ENCODE measurements at places on chromosomes 11 and 22.
A peak's percentile ranks its signal among the peaks of the same experiment; 100 is the strongest.

- no peak for DNase-seq
Observed at GRCh38 chr11:33379947-33380346, 122.8 kb downstream of the HIPK3 start.

DNA sequence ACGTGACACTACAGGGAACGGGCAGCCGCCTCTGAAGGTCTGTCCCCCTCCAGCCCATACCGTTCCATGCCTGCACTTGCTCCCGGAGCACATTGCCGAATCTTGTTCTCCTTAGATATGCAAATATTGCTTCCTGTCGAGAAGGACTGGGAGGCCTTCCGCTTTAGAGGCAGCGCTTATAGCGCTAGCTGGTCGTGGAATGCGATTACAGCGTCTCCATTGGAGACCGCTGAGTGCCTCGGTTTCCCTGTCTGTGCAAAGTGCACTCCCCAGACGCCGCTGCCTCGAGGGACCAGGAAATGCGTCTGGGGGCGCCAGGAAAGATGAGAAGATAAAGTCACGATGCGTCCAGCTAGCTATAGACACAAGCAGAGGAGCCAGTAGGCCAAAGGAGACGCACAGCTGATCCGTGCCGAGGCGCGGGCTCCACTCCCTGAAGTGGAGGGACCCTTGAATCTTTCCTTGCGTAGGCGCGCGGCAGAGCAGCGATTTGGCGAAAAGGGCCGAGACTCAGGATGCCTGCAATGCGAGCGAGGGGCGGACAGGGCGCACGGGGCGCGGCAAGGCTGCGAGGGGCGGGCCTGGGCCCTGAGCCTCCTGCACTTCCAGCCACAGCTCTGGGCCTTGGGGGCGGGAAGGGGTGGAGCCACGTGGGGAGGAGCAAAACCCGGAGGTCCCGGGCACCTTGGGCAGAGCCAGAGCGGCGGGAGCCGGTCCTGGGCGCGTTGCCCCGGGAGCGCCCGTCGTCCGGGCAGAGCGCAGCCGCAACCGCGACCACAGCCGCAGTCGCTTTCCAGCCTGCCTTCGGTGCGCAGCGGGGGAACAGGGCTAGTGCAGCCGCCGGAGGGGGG is at the start of gene RASSF10:
RASSF10 (plus strand) TSS at position 692 of the 851 bp plus-strand sequence. CDS start 261 bp downstream, outside the sequence.
- no peak for DNase-seq

DNA sequence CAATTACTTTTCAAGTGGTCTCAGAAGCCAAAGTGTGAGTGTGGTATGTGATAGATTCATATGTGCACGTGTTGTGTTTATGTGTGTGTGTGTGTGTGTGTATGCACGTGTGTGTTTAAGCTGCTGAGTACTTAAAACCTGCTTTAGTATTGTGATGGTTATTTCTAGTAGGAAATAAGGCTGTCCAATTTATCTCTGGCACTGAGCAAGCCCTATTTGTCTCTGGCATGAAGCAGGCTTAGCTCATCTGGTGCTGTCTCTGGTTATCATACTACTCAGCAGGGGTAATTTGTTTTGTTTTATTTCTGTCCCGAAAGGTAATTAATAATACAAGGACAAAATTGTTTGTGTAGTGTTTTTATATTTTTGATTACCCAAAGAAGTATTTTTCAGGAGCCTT is 333.7 kb downstream of the FAT3 start:
- no peak for DNase-seq

- peak; percentile 18 for DNase-seq
Observed at GRCh38 chr11:2148595-2148994, 9.4 kb upstream of the IGF2 start.

GRCh38 chr22:50723991-50724390 is 14.0 kb upstream of the ACR start:
- no peak for DNase-seq

DNA sequence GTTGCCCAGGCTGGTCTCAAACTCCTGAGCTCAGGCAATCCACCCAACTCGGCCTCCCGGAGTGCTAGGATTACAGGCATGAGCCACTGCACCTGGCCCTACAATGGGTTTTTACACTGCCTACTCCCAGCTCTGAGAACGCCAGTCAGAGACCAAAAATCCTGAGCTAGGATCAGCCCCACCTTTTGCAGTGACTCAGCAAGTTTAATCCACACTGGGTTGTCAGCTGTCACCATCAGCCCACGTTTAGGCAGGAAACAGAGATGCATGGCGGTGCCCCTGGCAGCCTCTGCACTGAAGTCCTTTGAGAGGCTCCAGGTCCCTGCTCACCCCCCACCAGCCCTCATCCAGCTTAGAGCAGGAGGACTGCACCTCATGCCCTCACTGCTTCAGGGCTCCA is 117.6 kb downstream of the ARHGAP8 start:
- no peak for DNase-seq

GRCh38 chr11:22742157-22742613 is 75.8 kb downstream of the GAS2 start:
- DNase-seq: no peak

DNA sequence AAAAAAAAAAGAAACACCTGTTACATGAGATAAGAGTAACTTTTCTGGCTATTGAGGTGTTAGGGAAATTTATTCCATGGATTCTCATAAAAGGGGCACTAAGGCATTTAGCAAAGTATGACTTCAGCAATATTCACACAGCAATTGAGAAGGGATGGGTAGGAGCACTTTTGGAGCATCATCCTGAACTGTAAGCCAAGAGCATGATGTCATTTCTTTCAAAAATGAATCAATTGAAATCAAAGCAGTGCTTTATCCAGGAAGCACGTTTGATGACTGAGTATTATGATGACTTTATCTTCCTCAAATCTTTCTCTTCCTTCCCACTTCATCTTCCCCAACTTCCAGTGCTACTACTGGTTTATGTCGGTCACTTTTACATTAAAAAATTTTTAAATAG is 140.4 kb downstream of the MYO18B start:
- DNase-seq: no peak

DNA sequence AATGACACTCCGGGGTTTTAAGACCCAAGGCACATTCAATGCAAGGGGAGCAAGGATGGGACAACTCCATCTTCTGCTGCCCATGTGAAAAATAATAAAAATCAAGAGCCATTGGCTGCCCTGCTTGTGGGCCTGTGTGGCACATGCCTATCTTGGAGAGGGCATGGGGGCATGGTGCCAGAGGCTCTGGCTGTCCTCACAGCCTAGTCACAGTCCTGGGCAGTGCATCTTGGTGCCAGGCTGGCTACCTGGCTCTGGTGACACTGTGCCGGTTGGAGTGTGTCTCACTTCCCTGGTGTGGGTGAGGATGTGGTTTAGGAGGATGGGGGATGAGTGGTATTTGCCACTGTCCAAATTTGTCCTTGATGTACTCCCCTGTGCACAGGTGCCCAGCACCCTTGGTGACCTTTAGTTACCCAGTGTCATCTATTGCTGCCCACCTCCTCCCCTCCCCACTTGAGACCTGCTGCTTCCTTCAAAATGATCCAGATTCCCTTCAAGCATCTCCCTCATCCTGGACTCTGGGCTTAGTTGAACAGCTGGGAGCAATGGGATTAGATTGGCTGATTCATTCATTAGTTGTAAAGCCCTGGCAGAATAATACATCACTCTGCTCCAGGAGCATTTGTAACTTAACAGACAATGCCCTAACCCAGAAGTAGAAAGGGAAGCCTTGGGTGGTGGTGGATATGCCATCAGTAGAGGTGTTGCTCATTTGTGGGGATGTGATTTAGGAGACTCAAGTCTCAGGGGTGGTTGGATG is 4.6 kb downstream of the TMEM86A start:
- DNase-seq: no peak

GRCh38 chr11:60390419-60390818 is 5.8 kb upstream of the MS4A14 start:
- DNase-seq: no peak

DNA sequence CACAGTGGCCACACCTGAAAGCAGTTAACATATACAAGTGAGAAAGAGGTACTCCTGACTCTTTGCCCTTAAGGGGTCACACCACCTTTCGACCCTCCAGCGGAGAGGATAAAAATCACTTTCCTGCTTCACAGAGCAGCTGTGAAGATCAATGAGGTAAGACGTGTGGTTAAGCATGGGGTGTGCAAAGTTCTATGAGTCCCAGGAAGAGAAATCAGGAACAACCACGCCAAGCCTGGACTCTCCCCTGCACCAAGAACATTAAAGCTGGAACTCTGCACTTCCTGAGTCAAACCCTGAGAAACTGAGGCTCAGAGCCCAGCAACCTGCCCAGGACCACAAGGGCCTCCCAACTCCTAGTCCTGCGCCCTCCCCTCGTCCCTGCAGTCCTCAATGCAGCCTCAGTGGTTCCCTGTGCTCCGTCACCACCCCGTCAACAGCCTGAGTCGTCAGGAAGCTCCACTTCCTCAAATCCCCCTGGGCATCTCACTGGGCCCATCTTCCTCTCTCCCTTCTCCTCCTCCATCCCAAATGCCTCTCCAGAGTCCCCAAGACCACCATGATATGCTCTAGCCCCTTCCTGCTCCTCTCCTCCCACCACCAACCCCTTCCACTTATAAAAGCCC is 17.7 kb downstream of the TNKS1BP1 start:
- no peak for DNase-seq

- DNase-seq: no peak
Observed at GRCh38 chr11:1917523-1918435, 1.7 kb upstream of the TNNT3 start.

- DNase-seq: no peak
Observed at GRCh38 chr11:117231842-117232091, at the start of gene PCSK7. Gene PCSK7 (minus strand): TSS chr11:117232073. CDS start chr11:117229844, 2,229 bp downstream.
